ENCODE measurements at places on chromosomes 2 and 18.

GRCh38 chr2:109472974-109473373 lies 140.8 kb downstream of the SEPTIN10 start:
- peak; percentile 44 for DNase-seq

DNA sequence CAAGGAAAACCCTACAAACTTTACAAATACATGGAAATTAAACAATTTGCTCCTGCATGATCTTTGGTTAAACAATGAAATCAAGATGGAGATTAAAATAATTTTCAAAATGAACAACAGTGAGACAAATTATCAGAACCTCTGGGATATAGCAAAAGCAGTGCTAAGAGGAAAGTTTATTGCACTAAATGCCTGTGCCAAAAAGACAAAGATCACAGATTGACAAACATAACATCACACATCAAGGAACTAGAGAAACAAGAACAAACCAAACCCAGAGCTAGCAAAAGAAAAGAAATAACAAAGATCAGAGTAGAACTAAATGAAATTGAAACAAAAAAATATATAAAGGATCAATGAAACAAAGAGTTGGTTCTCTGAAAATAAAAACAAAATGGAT lies 95.2 kb upstream of the FBXO11 start:
- DNase-seq = no peak

DNA sequence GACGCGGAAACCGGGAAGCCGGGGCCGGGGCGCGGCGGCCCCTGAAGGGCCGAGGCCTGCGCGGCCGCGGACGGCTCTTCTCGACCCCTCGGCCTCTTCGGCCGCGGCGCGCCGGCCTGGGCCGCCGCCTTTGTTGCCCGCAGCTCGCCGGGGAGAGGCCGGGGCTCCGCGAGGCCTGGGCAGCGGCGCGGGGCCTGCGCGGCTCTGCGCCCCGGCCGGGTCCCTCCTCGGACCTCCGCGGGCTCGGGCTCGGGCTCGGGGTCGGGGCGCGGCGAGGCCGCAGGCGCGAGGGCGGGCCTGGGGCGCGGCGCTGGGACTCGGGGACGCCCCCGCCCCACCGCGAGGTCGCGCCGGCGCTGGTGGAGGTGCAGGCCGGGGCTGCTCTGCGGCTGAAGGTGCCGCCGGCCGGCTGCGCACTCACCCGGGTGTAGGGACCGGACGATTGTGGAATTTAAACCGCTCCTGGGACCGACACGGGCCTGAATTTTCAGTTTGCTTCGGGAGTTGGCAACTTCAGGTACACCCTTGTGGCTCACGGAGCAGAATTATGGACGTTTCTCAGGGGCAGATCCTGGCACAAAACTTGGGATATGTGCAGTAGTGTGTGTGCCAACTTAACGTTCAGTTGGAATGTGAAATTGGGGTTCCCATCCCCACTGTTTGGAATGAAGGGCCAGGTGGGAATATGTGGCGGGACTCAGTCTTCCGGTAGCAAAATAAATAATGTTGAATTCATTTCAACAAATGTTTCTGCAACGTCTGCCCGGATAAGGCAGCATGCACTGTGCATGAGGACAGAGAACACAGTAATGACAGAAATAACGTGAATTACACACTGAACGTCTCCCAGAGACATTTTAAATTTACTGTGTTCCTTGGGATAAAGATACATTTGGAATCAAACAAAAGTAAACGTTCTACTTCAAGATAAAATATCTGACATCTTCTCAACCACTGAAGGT lies 787 bp downstream of the SOCS6 start:
- DNase-seq = peak; percentile 16

- DNase-seq = no peak
Measured at GRCh38 chr2:122739732-122740593, 984.5 kb downstream of the TSN start.

DNA sequence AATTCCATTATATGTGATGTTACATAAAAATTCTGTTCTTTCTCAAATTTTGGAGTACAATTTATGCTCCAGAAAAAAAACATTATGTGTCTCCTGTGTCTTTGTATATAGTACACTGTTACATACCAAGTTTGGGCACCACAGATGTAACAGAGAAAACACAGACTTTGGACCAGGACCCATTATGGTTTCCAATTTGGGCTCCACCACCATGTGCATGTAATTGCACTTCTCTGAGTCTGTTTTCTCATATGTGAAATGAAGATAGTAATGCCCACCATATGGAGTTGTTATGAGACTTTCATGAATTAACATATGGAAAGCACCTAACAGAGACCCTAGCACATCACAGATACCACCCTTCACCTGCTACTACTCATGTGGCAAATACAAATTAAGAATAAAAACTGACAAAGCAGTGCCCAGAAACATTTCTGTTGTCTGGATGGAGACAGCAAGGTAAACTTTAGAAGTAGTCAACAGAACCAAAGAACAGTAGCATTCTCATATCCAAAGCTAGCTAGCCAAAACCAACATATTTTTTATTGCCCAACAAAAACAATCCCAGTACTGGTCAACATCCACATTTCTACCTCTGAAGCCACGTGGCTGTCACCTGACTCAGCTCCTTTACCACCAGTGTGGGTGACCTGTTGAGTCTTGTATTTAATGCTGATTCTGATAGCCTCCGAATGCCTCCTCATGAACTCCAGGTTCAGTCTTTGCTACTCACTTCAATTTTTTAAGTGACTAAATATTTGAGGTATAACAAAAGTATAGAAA lies 42.9 kb downstream of the ANTXR1 start:
- DNase-seq = no peak

GRCh38 chr2:210577263-210578071 lies 21.1 kb downstream of the CPS1 start:
- peak; percentile 17 for DNase-seq

GRCh38 chr2:150619607-150620330 lies 132.3 kb upstream of the RND3 start:
- no peak for DNase-seq

GRCh38 chr2:23746141-23746863 lies 180.6 kb downstream of the ATAD2B start:
- DNase-seq = no peak

Measured in NCI-H2171 (cell line).